Astrocyte of the cerebellum (primary cell): ENCODE measurements at places on chromosomes 4 and X.

DNA sequence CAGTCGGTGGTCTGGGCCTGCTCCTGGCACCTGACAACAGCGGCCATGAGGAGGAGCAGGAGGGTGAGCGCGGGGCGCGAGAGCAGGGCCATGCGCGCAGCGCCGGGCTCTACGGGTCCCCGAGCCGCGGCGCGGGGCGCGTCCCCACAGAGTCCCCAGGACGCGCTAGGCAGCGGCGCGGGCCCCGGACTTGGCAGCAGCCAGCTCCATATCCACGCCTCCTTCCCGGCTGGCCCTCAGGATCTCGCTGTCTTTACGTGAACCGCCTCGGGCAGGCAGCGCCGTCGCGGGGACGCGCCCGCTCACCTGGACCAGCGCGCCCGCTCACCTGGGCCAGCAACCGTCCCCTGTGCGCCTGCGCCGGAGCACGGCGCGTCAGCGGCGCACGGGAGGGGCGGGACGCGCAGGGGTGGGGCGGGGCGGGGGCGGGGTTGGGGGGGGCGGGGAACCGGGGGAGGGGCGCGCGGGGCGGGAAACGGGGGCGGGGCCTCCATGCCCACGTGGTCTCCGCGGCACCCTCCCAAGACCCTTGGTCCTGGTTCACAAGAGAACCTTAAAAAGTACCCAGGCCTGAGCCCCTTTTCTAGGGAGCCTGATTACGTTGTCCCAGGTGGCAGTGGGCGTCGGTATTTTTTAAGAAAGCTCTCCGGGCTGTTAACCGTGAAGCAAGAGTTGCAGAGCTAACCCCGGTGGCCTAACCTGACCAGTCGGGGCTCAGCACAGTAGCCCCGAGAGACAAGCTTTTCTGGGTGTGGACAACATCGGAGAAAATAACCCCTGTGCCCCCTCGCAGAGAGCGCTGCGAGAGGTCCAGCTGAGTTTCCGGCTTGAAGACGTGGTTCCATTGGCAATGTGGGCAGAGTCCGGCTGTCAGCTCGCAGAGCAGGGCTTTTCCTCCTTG is at the start of gene PLA2G12A:
TSS of gene PLA2G12A (minus strand) at position 353 of the 901 bp plus-strand sequence. CDS start at position 92, 261 bp downstream.
- no peak for DNase-seq

DNA sequence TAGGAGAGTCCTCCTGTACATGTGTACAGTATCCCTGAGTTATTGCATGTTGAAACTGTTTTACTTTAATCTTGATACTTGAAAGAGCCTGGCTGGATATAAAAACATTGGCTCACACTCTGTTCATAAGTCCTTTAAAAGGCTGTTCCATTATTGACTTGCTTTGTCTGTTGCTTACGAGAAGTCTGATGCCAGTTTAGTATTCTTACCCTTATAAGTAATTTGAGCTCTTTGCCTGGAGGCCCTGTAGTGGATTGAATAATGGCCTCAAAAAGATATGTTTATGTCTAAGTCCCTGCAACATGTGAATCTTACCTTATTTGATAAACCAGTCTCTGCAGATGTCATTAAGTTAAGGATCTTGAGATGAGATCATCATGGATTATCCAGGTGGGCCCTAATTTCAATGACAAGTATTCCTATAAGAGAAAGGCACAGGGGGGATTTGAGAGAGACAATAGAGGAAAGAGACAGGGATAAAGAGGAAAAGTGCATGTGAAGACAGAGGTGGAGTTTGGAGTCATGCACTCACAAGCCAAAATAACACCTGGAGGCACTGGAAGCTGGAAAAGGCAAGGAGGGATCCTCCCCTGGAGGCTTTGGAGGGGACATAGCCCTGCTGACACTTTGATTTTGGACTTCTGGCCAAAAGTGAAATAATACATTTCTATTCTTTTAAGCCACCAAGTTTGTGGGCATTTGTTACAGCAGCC is 98.1 kb downstream of the IRF2 start:
- no peak for DNase-seq

DNA sequence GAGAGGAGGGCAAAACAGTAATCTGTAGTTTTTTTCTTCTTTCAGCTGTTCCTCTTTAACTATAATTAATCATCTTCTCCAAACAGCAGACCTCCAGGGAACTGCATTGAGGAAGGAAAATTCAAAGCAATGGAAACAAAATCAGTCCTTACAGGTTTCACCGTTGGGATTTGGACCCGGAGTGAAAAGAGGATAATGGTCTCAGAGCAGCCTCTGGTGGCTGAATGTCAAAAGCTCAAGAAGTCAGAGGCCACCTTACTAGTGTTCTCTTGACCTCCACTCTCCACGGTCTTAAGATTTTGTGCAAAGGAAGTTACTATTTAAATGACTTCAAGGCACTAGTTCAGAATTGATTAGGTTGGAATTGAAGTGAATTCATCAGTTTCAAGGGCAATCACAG is 16.0 kb upstream of the MID1 start:
- DNase-seq, result no peak

GRCh38 chr4:76962406-76963130 is 13.0 kb downstream of the SEPTIN11 start:
- no peak for DNase-seq

DNA sequence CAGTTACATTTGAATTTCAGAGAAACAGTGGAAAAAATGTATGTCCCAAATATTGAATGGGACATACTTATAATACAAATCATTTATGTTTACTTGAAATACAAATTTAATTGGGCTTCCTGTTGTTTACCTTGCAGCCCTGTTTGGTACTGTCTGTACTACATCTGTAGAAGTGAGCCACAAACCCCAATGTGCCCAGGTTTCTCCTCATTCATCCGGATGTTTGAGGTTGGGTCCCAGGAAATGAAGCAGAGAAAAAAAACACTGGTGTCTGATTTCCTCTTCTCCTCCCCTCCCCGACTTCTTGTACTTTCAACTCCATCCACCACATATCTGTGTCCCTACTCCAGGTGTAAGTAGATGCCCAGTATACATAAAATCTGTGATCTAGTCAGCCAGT is 27.1 kb upstream of the SCRG1 start:
- no peak for DNase-seq

DNA sequence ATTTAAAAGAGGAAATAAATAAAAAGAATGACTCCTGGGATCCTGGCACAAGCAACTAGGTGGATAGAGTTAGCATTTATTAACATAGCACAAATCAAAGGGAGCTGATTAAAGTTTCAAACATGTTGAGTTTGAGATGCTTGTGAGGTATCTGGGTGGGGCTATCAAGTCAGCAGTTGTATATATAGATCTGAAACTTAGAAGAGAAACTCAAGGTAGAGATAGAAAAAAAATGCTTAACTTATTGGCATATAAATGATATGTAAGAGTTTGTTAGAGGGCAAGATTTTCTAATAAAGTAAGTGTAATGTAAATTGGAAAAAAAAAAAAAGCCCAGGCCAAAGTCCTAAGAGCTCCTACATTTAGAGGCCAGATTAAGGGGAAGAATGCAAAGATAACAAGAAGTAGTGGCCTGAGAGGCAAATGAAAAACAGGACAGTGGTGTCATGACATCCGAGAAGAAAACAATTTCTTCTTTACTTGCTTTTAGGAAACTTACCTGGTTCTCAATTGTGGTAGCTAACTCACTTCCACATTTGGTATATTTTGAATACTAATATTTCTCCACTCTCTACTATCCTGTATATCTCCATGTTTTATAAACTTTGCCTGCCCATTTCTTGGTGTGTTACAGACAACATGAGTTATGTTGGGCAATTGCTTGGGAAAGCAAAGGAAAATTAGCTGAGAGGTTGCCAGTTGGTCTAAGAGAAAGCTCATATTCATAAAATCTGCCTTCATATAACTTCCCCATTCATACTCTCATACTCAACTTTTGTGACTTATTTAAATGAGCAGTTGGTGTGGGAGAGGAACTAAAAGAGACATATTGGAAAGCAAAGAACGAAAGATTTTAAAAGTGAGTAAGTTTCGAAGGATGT is 169.2 kb downstream of the PARM1 start:
- DNase-seq, result no peak

GRCh38 chr4:156193800-156194199 is 240.1 kb upstream of the CTSO start:
- DNase-seq, result no peak

GRCh38 chrX:76428243-76429130 is 977 bp downstream of the MAGEE1 start:
- DNase-seq, result no peak

DNA sequence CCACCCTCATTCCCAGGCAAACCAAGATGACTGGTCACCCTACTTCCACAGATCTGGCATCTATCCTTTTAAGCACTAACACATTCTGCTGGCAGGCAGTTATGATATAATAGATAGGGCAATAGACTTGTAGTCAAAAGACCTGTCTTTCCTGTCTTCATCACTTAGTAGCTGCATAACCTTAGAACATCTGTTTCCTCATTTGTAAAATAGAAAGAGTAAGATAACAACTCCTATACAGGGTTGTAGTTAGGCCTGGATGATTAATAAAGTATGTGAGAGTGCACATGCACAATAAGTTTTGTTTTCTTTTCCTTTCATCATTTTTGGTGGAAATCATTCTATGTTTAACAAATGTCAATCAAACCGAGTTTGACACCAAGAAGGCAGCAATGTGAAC is 72.1 kb downstream of the GPR82 start:
- DNase-seq, result no peak

DNA sequence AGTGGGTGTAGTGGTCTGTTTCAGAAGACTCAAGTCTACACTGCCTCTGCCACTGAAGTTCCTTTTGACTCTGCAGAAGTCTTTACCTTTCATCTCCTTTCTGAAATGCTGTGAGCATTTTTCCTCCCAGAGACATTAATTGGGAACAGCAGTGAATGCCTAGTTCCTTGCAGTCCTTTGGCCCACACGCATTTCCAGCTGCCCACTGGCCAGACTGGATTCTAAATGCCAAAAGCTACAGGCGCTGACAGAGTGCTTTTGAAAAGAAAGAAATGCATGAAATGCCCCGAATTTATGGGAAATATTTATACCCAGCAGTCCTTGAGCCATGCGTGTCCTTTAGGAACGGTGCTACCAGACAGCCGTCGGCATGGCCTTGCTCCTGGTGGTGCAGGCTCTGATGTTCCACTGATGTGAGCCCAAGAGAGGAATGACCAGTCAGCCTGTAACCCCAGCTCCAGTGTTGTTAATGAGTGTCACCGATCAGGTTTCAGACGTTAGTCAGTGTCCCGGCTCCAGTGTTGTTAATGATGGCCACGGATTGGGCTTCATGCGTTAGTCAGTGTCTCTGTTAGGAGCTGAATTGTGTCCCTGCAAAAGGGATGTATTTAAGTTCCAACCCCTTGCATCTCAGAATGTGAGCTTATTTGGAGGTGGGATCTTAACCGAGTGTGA is 132.6 kb downstream of the TBL1X start:
- DNase-seq, result no peak

GRCh38 chr4:172822331-172822730 is 346.3 kb upstream of the GALNT7 start:
- no peak for DNase-seq

DNA sequence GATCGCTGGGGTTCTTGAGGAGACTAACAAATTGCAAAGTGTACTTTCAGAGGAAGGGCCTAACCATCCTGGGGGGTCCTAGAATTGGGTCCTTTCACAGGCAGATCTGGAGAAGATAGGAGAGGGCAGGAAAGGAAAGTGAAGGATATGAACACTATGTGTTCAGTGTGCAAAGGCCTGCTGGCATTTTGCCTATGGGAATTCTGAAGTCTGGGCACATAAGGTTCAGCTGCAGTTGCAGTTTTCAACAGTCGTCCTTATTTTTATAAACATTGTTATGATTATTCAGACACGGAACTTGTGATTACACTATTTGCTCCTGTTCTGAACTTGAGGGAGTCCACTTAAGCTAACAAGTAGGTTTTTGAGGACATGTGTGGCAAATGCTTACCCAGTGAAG is 1.3 kb upstream of the SLC25A5 start:
- DNase-seq, result no peak

DNA sequence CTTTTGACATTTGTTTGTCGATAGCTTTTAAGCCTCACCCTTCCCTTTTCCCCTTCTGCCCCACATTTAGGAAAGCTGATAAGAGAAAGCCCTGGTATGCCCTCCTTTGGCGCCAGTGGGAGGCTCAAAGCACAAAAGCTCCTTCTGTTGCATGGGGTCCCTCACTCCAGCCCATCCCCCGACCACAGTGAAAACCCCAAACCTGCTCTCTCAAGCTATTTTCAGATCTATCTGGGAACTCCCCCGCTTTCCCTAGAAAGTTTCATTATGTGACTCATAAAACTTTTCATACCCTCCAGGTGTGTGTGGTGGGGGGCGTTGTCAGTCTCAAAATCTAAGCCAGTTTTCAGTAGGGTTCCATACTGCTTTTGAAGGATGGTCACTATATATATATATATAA is 259.0 kb upstream of the PCDH7 start:
- no peak for DNase-seq

- DNase-seq, result no peak
These were observed 10.5 kb downstream of the SEPTIN11 start for GRCh38 chr4:76960014-76960413.

DNA sequence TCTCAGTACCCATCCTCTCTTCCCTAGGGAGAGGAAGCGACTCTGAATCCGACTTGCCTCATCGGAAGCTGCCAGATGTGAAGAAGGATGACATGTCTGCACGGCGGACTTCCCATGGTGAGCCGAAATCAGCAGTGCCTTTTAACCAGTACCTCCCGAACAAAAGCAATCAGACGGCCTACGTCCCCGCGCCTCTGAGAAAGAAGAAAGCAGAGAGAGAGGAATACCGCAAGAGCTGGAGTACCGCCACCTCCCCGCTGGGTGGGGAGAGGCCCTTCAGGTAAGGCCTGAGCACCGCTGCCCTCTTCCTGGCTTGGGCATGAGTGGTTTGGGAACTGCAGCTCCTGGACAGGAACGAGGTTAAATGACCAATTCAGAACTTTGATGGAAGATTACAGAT is 81.2 kb downstream of the LIMCH1 start:
- DNase-seq, result no peak

GRCh38 chr4:15234856-15235126 is 193.0 kb upstream of the C1QTNF7 start:
- DNase-seq, result peak; percentile 97

DNA sequence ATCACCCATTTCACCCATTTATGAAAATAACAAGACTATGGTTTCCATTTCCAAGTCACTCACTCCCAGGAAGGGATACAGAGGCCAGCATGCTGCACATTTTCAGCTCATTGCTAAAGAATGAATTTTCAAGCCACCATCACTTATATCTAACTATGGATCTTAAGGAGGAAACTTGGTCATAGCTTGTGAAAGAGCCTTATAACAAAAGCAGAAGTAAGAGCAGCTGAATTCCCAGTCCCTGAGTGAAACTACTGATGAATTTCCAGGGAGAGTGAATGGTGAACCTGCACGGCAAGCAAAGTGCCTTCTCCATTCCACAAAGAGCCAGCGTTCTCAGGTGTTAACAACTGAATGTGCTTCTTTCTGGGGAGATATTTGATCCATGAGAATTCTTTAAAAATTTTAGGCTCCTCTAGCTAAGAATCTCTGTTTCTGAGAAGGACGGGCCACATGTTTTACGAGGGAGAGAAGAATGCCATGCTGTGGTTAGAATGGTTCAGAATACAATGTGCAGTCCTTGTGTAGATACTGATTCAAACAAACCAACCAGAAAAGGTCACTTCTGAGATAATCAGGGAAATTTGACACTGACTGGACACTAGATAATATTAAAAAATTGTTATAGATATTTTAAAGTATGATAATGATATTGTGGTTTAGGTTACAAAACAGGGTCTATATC is 24.0 kb downstream of the BTC start:
- no peak for DNase-seq
